ENCODE measurements at places on chromosomes 4 and X.

GRCh38 chr4:25962393-25962792 is 48.4 kb downstream of the SMIM20 start:
- no peak for DNase-seq

GRCh38 chr4:162131256-162131655 is 32.5 kb downstream of the FSTL5 start:
- DNase-seq = no peak

DNA sequence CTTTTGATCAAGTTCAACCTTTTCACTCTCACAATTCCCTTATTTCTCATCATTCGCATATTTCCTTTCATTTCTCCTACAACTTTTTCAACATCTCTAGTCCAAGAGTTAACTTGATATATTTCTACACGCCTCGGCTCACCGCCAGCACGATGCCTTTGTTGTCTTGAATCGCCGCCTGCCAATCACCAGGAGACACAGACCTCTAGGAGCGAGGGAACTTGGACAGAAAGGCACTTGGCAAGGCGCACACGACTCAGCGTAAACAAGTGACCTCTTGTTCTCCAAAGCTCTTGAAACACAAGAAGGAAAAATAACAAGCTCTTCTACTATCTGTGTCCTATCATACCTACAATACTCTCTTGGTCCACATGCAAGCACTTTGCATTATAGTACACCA is 27.1 kb upstream of the RBMX start:
- no peak for DNase-seq

DNA sequence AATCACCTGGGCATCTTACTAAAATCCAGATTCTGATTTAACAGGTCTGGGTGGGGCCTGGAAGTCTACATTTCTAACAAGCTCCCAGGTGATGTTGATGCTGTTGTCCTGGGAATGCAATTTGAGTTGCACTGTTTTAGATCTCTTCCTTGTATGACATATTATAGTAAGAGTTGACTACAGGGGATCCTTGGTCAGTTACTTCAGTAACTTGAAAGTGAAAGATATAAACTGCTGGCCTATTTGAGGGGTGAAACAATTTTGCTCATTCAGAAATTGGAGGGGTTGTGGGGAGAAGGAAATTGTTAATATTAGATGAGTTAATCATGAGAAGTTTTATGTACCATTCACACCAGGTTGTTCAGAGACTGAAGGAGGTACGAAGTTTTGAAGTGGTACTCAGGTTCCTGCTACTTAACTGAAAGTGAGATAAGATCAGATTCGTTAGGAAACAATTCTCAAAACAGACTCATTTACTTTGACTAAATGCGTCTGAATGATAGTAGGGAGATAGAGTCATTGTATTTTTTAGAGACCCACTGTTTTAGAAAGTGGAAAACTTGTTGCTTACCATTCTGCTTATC is 12.5 kb downstream of the SH2D1A start:
- no peak for DNase-seq

DNA sequence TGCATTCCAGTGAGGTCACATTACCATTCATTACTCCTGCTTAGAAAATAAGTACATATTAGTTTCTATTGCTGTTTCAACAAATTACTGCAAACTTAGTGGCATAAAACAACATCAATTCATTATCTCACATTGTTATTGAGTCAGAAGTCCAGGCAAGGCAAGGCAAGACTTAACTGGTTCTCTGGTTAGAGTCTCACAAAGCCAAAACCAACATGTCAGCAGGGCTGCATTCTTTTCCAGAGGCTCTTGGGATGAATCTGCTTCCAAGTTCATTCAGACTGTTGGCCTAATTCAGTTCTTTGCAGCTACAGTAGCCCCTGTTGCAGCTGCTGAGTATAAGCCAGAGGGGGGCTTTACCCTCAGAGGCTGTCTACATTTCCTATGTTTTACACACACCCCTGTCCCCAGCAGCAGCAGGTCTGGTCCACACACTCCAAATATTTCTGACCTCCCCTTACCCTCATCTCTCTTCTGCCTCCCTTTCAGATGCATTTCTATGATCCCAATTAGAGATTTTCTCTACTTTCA is 892.1 kb upstream of the EPHA5 start:
- no peak for DNase-seq

DNA sequence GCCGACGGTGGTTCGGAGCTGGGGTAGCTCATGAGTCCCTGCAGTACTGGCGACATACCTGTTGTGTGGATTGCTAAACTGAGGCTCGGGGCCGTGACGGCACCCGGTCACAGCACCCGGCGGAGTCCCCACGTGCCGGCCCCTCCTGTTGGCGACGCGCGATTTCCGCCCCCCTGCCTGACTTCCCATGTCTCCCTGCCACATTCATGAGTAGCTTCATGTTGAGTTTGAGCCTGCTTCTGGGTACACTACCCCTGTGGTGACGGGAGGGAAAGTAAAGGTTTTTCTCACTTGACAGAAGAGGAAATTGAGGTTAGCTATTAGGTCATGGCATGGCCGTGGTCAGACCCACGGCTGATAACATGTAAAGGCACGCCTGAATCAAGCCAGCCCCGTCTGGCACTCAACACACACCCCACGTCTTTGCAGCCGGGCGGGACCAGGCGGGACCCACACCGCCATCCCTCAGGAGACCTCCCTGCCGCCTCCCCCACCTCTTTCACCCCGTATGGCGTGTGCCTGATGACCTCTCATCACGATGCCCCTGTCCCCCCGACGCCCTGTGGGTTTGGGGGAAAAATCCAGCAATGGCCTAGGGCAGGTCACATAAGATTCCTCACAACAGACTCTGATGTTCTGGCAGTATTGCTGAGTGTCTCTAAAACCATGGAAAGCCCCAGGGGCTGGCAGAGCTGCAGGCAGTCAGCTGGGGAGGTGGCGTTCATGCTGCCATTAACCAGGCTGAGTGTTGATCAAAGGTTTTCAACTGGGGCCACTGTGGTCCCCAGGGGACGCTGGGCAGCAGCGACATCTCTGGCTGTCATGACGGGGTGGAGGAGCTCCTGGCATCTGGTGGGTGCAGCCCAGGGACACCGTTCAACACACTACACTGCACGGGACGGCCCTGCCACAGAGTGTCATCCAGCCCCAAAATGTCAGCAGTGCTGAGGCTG is 29.2 kb downstream of the P2RY8 start:
- no peak for DNase-seq

DNA sequence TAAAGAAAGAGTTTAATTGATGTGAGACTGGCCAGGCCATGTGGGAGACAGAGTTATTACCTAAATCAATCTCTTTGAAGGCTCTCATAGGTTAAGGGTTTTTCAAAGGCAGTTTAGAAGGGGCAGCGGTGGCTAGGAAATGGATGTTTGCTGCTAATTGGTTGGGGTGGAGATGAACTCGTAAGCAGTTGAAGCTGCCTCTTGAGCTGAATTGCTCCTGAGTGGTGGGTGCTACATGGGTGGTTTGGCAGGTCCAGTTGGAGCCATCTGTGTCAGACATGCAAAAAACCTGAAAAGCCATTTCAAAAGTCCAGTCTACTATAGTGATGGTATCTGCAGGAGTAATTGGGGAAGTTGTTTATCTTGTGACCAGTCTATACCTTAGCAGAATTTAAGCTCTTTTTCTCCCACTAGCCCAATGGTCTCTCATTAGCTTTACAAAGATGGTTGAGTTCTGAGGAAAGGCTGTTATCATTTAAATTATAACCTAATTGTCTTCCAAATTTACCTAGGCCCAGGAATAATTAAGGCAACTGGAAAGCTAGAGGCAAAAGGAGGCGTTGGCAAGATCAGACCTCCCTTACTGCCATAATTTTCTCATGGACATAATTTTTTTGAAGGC is 762.4 kb upstream of the FRG1 start:
- no peak for DNase-seq

DNA sequence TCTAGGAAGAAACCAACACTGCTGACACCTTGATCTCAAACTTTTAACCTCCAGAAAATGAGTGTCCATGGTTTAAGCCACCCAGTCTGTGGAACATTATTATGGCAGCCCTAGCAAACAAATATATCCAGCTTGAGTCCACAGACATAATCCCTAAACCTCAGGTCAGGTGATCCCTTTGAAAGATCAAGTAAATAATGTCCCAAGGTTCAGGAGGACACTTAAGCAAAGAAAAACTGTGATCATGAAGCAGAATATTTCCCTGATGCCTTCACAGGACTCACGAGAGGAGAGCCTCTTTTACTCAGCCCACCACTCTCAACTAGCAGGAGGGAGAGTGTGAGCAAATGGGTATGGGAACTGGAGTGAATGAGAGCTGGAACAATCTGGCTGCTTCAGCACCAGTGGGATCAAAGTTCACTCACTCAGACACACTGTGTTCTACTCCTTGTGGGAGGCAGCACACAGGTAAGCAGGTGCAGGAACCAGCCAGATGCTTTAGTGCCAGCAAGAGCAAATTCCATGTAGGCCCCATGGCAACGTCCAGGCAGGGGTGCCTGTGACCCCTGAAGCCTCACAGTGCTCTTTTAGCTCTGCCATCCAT is 608.4 kb downstream of the RAB28 start:
- DNase-seq = no peak

- DNase-seq = peak; percentile 94
These were observed 8.6 kb upstream of the ZNF157 start for GRCh38 chrX:47361538-47362511.

GRCh38 chr4:165299399-165300060 is 27.9 kb upstream of the MSMO1 start:
- no peak for DNase-seq

DNA sequence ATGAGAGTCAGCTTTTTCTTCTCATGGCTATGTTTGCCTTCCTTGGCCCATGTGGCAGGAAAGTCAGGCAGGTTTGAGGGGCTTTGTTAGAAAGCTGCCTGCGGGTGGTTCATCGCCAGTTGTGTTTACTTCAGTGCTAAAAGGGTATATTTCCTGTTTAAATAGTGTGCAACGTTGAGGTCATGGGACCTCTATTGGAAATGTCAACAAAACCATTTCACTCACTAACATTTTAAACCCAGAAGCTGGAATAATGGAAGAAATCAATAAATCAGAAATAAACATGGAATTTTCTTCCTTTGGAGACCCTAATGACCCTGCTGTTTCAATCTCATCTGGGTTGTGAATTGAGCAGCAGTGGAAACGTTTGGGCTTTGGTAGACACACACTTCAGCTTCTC is 185.8 kb downstream of the ANKRD50 start:
- DNase-seq = no peak

- no peak for DNase-seq
These were observed 47.3 kb downstream of the SLIT2 start for GRCh38 chr4:20298986-20299385.

DNA sequence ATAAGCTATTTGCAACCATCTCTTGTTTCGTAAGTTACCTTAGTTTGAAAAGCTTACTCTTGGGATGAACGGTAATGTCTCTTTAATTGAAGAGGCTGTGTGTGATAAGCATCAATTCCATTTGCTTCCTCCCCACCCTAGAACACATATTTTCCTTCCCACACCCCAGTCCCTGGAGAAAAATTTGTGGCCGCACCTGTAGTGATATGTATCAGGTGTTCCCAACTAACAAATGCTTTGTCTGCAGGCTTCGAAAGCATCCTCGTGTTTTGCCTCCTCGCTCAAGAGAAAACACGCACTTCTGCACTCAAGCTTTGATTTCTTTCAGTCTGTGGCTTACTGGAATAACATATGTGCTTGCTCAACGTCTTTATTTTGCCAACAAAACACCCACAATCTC is 143.8 kb upstream of the OTUD4 start:
- no peak for DNase-seq

DNA sequence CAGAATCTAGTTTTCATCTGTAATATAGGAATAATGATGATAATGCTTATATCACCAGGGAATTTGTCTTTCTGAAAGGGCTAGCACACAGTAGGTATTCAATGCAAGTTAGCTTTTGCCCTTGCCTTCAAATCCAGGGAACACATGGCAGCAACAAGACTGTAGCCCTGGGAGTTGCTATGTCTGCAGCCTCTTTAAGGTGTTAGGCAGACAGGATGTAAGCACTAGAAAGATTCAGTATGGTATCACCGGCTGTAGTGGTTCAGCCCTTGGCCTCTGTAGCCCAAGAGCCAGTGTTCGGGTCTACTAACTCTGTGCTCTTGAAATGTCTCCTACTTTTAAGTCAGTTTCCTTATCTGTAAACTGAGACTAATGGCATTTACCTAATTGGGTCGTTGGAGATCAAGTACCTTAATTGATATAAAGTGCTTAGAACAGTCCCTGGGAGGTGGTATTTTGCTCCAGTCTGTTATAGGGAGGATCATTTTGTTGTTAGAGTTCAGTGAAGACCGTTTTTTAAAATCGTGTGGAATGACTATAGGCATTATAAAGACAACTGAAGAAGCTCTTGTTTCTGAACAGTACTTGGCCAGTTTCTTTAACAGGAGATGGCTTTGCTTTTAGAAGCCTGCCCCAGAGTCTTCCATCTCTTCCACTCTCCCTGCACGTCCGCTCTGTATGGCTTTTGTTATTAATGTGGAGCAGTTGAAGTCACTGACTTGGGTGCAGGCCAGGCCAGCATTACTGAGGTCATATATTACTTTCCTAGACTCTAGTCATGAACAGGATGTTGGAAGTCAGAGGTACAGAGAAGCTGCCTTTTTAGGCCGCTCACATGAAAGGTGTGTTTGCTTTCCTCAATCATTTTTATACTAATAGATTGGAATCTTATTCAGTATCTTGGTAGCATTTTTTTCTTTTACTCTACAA is 44.8 kb downstream of the GAB1 start:
- DNase-seq = peak; percentile 79

DNA sequence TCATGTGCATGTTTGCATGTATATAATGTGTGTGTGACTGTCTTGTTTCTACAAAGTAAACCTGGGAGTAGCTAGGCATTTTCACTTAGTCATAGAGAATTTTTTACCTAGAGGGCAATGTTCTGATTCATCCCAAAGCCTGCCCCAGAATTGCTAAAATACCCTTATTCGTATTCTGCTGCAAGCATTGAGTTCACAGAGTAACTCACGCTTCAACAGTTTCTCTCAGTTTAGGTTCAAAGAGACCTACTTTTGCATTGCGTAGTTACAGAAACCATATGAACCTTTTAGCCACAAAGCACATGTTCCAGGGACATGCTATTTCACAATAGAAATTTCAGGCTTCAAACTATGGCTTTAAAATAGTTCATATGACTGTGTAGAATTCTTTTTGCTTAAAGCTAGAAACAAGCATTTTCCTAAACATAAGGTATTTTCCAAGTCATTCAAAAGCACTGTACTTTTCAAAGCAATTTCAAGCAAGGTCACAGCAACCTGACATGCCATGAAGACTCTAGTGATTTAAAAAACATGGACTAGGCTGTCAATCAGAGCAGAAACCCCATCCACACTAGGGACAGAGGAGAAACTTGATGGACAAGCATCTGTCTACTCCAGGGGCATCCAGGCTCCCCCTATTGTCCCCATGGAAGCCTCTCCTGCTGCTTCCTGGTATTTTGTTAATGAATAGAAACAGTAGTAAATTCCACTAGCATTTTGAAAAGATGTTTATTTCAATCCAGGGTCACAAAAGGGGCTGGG is 81.5 kb upstream of the MAPK10 start:
- DNase-seq = peak; percentile 72

- DNase-seq = no peak
These were observed 122.5 kb downstream of the ARHGAP6 start for GRCh38 chrX:11543249-11543648.

DNA sequence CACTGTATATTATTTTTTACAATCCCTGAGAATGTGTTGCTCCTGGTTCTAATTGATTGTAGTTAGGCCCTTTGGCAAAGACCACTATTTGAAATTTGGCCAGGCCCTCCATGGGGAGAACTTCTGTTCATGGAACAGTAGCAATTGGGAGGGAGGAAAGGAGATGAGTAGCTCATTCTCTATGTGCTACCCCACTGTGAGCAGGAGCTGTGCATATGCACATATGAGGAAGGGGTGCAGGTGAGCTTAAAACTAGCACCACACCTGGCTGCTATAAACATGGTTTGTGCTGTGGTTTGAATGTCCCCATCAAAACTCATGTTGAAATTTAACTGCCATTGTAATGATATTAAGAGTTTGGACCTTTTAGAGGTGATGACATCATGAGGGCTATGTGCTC is 1483.2 kb downstream of the PCDH7 start:
- no peak for DNase-seq

All from RPMI7951 (cell line).